Activated naive CD4-positive, alpha-beta T cell treated with anti-CD3 and anti-CD28 coated beads, Interleukin-2, amount 10 ng/mL, durations not matched to agents 7 days and 5 days (primary cell): ENCODE measurements at places on chromosomes 1 and 21.

DNA sequence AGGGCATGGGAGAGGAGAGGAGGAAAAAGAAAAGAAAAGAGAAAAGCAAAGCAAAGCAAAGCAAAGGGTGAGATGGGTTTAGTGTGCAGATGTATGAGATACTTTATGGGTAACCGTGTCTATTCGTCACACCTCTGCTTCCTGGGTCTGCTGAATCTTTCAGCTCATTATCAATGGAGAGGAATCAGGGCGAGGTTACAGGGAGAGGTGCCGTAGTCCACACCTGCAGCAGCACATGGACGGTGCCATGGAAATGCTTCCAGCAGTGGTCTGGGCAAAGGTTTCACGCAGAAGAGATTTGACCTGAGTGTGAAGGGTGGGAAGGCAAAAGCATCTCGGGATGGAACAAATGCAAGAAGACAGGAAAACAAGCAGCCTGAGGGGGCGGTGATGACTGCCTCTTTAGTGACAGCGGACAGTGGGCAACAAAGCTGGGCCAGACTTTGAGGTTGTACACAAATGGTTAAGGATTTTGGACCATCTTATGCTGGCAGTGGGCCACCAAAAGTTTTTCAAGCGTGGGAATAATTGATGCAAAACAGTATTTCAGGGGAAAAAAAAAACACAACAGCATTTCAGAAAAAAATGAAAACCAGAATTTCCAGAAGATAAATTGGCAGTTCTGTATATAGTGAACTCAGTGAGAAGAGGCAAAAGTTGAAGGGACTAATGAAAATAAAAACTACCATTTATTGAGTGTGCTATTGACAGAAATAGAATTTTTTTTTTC, 19.5 kb upstream of the SRP9 start:
- no peak for DNase-seq

GRCh38 chr1:10170239-10170574, 40.2 kb upstream of the KIF1B start:
- peak; percentile 30 for DNase-seq

- DNase-seq = no peak
Measured at GRCh38 chr1:42482635-42483153, 19.6 kb downstream of the CCDC30 start.

- no peak for DNase-seq
Measured at GRCh38 chr21:45333583-45334121, 46.0 kb upstream of the POFUT2 start.

DNA sequence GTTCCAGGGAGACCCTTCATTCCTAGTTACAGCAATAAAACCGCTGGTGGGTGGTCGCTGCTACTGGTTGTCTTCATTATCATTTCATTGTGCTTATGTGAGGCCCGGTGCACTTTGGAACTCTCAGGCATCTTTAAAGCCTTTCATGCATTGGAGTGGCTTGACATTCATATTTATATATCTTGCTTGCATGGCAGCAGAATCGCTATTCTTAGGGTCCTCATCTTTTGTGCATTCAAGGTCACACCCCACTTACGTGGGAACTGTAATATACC, 110.1 kb downstream of the ZBTB18 start:
- no peak for DNase-seq

DNA sequence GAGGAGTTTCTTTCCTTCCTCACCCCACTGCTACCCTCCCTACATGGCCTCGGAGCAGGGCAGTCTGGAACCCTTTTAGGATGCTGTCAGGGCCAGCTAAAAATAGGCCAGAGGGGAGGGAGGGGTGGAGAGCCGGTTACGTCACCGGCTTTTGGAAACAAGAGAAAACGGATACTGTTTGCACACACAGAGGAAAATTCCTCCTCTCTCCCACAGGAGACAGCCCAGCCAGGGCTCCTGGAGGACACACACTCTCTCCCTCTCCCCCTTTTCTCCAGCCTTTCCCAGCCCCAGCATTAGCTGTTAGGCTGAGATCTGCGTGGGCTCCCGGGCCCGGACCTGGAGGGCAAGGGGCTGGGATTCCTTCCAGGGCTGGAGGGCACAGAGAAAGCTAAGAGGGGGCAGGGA, 20.0 kb upstream of the ALDH4A1 start:
- DNase-seq = no peak

GRCh38 chr1:170001266-170001665, 73.2 kb downstream of the KIFAP3 start:
- no peak for DNase-seq

DNA sequence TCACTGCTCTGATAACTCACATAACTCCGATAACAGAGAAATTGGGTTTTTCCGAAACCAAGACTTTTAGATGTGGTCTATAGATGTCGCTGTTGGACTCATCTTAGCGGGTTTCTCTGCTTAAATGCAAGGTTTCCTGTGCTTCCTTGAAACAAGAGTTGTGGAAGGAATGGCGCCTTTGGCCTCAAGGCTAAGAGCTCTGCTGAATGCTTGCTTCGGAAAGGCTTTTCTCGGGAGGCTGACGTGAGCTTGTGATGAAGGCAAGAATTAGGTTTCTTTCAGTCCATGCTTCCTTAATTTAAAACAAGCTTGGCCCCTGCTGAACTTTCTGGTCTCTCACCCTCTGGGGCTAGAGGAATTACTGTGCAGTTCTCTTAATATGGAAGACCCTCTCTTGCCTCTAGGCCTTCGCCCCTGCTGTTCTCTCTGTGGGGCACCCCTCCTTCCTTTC, 113.5 kb downstream of the MAP3K21 start:
- DNase-seq = no peak

DNA sequence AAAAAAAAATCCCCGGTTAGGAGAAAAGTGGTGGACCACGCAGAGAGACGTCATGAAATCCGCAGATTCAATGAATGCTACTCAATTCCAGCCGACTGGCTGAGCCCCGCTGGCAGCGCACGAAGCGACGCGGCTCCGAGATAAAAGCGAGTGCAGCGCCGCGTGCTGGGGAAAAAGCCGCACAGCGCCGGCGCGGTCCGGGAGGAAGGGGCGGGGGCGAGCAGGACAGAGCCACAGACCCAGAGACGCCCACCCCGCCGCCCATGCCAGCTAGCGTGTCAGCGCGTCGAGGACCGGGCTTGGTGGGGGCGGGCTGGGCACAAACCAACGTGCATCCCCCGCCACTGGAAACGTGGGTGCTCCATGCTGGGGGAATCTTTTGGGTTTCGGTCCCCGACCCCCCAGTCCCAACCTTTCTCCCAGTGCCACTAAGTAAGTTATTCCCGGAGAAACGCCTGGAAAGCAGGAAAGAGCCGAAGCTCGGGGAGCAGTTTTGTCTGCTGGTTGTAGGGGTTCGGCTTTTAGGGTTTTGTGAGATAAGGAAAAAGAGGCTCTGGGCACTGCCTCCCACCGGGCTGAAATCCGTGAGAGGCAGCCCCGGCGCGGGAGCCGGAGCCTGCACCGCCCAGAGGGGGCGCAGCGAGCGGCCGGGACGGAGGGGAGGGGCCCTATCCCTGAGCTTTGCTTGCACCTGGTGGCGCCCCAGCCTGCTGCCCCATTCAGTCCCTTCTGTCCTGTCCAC, at the start of gene KCNJ6:
Gene KCNJ6, minus strand, starts transcription at position 148 of the 742 bp plus-strand sequence. CDS start 75,775 bp downstream, outside the sequence.
- no peak for DNase-seq

DNA sequence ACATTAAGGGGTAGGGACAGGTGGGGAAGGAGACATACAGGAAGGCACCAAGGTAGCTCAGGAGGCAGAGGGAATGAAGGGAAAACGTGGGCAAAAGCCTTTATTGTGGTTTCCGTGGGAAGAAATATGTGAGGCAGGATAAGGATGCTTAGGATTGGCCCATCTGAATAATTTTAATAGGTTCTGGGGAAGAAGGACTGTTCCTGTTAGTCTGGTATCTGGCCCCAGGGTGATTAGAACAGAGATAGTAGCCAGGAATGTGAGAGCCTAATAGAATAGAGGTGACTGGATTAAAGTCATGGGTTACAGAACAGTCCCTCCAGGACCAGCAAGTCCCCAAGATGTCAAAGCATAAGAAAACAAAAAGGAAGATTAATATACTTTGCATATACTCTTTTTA, 545.2 kb upstream of the CAMK1G start:
- DNase-seq = no peak

- no peak for DNase-seq
Measured at GRCh38 chr1:31666263-31666963, 21.7 kb upstream of the PEF1 start.

GRCh38 chr1:22562584-22563583, at the start of gene EPHA8:
EPHA8 (plus strand) TSS chr1:22563489; CDS start chr1:22563636, 147 bp downstream.
- no peak for DNase-seq

- DNase-seq = peak; percentile 40
Measured at GRCh38 chr1:43706598-43707189, 642 bp upstream of the ST3GAL3 start.

GRCh38 chr21:31731056-31731856, 662 bp downstream of the SCAF4 start:
- peak; percentile 71 for DNase-seq

DNA sequence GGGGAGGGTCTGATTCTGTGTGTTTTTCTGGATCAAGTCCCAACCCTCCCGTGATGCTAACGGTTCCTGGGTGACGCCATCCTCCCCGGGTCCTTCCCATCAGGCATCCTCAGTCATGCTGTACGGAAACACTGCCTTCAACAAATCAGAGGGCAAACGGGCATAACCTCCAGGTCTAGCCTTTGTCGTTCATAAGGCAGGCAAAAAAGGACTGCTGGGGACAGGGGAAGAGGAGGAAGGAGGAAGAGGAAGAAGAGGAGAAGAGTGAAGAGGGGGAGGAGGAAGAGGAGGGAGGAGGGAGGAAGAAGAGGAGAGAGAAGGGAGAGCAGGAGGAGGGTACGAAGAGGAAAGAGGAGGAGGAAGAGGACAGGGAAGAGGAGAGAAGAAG, 84.4 kb downstream of the ITPKB start:
- no peak for DNase-seq

GRCh38 chr1:76219366-76219818, 144.8 kb downstream of the ST6GALNAC3 start:
- DNase-seq = no peak

DNA sequence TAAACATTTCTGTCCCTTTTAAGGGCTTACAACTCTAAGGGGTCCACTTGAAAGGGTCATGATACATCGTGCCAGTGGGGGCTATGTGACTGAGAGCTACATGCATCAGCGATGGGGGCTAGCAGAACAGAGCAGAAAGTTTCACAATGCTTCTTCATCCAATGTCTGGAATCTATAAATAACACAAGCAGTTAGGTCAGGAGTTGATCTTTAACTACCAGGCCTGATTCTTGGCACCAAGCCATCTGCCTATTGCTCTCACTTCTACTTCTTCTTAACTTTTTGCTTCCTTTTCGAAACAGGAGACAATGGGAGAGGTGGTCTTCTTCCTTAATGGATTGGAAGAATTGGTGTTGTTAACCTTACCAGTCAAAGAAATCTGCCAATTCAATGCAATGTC, 410.0 kb downstream of the TGFB2 start:
- DNase-seq = no peak

DNA sequence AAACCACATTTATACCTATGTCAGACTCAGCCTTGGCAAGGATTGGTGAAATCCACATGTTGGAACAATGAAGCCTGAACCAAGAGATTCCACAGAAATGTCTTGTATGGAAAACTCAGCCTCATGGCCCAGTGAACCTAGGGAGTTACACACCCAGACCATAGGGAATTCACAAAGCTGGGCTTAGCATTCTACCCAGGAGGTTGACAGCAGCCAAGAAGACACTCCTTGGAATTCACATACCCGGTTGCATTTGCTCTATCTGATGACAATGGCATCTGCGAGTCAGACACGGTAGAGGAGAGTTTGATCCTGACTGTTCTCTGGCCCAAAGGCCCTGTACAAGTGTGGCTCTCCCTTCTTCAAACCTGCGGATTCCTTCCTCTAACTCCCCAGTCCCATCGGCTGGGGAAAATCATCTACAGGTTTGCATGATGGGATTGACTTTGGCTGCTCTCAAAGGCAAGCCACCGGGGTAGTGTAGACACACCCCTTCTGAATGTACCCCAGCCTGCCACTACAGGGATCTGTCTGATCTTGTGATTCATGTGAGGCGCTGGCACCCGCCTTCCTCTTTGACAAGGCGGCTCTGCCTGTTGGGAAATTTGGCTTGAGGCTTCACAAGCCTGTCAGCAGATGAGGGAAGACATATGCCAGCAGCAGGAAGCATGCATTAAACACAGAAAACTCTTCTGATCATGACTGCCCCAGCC, 297.3 kb upstream of the KAZN start:
- no peak for DNase-seq

- no peak for DNase-seq
Measured at GRCh38 chr1:97281962-97282361, 560.4 kb downstream of the PTBP2 start.

DNA sequence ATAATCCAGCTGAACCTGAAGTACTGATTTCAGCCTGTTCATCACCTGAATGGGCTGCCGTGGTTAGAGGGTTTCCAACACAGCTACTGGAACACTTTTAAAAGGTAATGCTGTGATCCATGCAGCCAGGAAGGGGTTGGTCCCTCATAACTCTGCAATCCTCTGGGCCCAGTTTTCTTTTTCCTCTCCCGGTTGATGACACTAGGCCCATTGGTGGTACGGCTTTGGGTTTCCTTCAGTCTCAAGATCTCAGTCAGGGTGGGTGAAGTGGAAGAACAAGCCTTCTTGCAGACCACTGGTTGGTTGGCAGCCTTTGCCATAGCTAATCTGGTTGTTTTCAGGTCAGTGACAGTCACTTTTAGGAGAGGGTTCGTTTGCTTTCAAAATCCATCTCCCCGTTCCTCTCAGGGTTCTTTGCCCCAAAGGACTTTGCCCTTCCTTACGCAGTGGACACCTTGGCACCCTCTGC, 502 bp upstream of the SLC35A3 start:
- peak; percentile 20 for DNase-seq

DNA sequence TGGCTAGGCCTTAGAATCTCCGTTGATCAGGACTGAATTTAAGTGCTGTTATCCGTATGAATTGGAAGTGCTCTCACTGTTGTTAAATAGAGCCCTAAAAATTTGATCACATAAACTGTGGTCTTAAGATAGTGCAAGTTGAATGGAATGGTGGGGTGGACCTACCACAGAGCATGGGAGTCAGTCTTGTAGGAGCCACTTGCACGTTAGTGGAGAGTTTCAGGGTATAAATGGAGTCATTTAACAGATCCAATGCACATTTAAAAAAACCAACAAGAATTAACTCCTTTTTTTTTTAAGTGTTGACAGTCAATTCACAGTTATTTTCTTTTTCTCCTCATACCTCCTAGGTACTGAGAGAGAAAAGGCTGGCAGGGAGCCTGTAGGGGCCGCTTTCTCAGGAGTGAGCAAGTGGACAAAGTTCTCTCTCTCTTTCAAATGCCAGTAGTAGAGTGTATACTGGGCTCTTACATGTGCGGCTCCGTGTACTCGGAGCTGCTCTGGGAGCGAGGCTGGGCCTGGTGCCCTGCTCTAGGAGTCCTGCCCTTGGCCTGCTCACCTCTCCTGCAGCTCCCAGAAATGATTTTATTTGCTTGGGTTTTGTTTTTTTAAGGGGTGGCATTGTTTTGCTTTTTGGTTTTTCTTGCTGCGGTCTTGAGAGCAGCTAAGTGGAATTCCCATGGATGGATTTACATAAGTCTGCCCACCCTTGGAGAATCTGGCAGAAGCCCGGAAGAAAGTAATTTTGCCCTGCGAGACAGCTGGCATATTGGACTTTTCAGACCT, 91.3 kb downstream of the ATP5PO start:
- no peak for DNase-seq

DNA sequence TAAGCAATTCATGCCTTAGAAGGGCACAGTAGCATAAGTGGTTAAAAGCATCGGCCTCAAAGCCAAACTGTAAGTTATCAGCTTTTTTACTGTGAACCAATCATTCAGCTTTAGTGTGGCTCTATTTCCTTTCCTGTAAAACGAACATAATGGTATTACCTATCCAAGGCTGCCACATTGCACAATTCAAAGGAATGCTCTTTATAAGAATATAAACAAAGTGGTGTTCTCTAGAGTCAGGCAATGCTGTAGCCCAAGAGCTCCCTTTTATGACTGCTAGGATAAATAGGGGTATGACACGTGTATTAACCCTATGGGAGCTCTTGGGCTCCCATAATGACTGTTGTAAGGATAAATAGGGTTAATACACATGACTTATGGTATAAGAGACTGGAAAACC, 25.4 kb downstream of the INTS7 start:
- DNase-seq = no peak
